ENCODE measurements at places on chromosomes 2 and 18.

DNA sequence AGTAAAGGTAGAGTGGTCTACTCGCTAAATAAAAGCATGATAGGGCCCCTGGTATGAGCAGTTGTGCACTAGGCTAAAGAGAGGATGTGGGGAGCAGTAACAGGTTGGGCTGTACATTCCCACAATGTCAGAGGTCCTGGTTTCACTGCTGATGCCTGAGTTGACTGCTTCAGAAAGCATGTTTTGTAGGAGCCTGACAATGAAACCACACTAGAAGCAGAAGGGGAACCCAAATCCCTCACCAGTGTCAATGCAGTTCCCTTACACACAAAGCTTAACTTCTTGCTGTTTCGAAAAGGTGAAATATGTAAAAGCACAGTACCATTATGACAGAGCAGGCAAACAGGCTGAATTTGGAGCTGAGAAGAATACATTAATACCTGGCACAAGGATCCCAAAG is 291.7 kb upstream of the KYNU start:
- no peaks in the 10 kb centered on the region for H3K36me3 ChIP-seq
- H3K4me1 ChIP-seq: no peaks in the 10 kb centered on the region
- no peaks in the 10 kb centered on the region for H3K27me3 ChIP-seq

GRCh38 chr2:672606-672905 is 4.7 kb downstream of the TMEM18 start:
- peaks cover 29% of the 10 kb centered on the region for H3K36me3 ChIP-seq
- H3K27ac ChIP-seq: no peak overlapping the region
- DNase-seq: no peak
- no peaks in the 10 kb centered on the region for H3K27me3 ChIP-seq
- no peak overlapping the region for H3K4me3 ChIP-seq

- H3K4me3 ChIP-seq: no peak overlapping the region
- no peaks in the 10 kb centered on the region for H3K36me3 ChIP-seq
- H3K27ac ChIP-seq: no peak overlapping the region
- H3K27me3 ChIP-seq: no peaks in the 10 kb centered on the region
- DNase-seq: no peak
- H3K4me1 ChIP-seq: no peaks in the 10 kb centered on the region
Measured at GRCh38 chr2:8633735-8634313, 48.0 kb upstream of the ID2 start.

DNA sequence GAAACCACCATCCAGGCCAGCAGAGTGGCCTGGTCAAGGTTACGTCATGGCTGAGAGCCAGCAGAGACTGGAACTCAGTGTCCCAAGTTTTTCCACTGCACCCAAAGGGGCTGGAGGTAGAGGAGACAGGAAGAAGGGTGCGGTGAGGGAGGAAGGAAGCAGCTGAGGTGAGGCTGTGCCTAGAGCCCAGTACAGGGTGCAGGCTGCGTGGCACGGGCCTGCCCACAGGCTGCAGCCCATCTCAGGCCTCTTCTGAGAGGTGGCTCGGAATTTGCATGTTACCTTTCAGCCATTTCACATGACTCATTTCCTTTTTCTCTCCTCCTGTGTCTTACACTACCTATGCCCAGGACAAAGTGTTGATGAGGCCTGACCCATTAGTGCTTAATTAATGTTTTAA is 13.7 kb upstream of the MGAT4A start:
- no peak overlapping the region for H3K27ac ChIP-seq
- DNase-seq: no peak
- no peak overlapping the region for H3K4me3 ChIP-seq
- H3K27me3 ChIP-seq: no peaks in the 10 kb centered on the region
- H3K4me1 ChIP-seq: no peaks in the 10 kb centered on the region
- H3K36me3 ChIP-seq: no peaks in the 10 kb centered on the region

Measured in ascending aorta (tissue), 2 donors.